ENCODE measurements at places on chromosomes 7 and 10.

DNA sequence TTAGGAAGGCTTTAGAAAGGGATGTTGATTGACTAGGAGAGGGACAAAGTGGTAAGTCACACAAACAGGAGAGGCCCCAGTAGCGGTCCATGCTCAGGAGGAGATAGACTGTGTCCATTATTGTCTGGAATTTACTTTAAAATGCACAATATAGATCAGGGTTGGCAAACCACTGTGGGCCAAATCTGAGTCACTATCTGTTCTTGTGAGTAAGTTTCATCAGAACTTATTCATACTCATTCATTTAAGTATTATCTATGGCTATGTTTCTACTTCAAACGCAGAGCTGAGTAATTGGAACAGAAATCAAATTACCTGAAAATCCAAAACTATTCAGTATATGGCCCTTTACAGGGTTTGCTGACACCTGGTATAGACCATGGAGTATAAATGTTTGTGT, 166.5 kb downstream of the COL28A1 start:
- no peak for DNase-seq

GRCh38 chr10:67110286-67110685, 184.4 kb downstream of the LRRTM3 start:
- no peak for DNase-seq

- no peak for DNase-seq
Observed at GRCh38 chr7:134589491-134589941, 40.6 kb downstream of the AKR1B15 start.

DNA sequence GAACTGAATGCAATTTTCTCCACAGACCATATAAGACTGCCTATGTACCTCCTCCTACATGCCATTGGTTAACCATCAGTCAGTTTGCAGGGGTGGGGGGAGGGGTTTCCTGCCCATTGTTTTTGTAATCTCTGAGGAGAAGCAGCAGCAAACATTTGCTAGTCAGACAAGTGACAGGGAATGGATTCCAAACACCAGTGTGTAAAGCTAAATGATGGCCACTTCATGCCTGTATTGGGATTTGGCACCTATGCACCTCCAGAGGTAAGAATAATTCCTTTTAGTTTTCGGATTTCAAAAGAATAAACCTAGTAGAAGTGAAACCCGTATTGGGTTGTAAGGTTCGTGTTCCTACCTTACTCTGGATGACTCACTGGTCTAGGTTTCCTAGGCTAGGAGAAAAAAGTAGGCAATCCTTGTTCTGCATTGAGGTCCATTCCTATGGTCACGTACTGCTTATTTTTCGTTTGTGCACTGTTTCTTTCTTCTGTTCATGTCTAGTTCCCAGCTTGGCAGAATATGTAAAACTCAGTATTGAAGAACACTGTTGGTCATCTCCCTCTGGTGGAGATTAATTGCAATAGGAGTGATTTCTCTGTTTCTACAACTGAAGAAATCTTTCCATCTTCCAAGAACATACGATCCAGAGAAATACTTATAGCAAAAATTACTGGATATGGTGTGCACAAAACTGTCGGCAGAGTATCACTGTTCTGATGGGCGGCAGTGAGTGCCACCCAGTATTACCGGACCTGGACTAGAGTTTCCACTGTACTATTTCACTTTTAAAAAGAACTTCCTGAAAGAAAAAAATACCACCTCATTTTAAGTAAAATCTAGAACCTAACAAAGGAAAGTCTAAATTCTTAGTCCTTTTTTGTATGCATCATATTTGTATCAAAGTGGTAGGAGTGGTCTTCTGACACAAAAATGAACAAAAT, at the start of gene AKR1C3:
TSS of gene AKR1C3 (plus strand) at position 150 of the 941 bp plus-strand sequence. CDS start at position 181, 31 bp downstream.
- DNase-seq: no peak
